ENCODE measurements at places on chromosomes 2 and 18. TPM values are rescaled to one million over a fixed set of nuclear protein-coding genes. Genes with fewer than 3 reads are reported as not detected.
A peak's percentile ranks its signal among the peaks of the same experiment; 100 is the strongest.

- no peaks in the 10 kb centered on the region for H3K27me3 ChIP-seq
- no peaks in the 10 kb centered on the region for H3K4me1 ChIP-seq
- no peak overlapping the region for H3K27ac ChIP-seq
- DNase-seq: no peak
- no peak overlapping the region for H3K4me3 ChIP-seq
- H3K36me3 ChIP-seq: no peaks in the 10 kb centered on the region
These were observed 312.2 kb downstream of the SLC4A3 start for GRCh38 chr2:219939647-219940046.

DNA sequence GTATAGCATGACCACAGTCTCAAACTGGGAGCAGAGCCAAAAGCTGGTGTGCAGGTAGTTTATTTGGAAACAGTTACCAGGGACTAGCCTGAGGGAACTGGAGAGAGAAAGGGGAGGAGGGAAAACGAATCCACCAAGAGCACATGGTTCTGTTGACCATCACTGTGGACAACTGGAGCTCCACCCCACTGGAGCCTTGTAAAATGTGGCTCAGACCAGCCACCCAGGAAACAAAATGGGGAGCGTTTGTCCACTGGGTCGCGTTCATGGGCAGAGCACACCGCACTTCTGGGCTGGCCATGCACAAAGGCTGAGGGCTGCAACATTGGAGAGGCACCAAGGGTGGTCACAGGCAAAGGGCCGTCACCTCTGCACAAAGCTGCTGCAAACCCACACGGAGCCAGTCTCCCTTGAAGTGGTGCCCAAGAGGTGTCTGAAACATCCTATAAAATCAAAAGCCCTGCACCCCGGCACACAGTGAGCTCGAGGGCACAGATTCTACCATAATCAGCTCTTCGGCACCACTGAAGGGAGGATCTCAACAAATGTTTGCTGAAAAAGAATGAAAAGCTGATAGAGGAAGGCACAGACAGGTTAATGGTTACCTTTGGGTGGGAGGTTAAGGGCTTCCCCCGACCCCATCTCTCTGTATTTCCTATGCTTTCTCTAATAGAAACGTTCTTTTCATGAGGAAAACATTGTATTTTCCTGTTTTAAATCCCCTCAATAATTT, 192.9 kb downstream of the INHBB start:
- no peak overlapping the region for H3K27ac ChIP-seq
- DNase-seq: no peak
- H3K4me3 ChIP-seq: no peak overlapping the region
- no peaks in the 10 kb centered on the region for H3K27me3 ChIP-seq
- no peaks in the 10 kb centered on the region for H3K4me1 ChIP-seq
- no peaks in the 10 kb centered on the region for H3K36me3 ChIP-seq

DNA sequence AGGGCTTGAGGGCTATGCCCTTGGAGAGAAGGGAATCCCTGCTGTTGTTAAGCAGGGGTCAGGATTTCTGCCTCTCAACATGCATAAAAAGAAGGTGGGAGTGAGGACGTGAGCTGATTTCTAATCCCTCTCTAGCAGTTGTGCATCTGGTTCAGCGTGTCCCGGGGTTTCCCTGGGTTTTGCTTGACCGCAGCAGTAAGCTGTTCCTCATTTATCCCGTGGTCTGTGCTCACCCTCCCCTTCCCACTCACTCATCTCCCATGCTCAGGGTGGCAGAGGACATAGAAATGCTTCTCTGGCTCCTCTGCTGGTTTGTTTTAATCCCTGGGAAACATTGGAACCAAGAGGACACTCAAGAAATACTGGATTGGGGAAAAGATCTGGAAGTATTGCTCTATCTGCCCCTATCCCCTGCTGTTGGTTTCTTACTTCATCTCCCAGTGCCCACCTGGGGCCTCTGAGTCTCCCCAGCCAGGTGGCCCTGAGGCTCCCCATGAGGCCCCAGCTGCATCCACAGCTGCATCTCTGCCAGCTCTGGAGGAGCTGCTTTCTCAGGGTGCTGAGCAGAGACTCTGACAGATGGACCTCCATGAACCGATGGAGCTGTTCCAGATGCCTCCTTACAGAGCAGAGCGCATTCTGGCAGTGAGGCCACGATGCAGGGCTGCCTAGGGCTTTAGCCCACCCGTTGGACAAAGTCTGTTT, 36.1 kb downstream of the TET3 start:
- no peaks in the 10 kb centered on the region for H3K27me3 ChIP-seq
- no peak overlapping the region for H3K4me3 ChIP-seq
- DNase-seq: peak; percentile 47
- H3K36me3 ChIP-seq: no peaks in the 10 kb centered on the region
- peaks cover 26% of the 10 kb centered on the region for H3K4me1 ChIP-seq

- H3K27me3 ChIP-seq: no peaks in the 10 kb centered on the region
- no peak overlapping the region for H3K27ac ChIP-seq
- H3K4me3 ChIP-seq: no peak overlapping the region
These were observed 12.0 kb downstream of the SERPINE2 start for GRCh38 chr2:224027070-224027469.

DNA sequence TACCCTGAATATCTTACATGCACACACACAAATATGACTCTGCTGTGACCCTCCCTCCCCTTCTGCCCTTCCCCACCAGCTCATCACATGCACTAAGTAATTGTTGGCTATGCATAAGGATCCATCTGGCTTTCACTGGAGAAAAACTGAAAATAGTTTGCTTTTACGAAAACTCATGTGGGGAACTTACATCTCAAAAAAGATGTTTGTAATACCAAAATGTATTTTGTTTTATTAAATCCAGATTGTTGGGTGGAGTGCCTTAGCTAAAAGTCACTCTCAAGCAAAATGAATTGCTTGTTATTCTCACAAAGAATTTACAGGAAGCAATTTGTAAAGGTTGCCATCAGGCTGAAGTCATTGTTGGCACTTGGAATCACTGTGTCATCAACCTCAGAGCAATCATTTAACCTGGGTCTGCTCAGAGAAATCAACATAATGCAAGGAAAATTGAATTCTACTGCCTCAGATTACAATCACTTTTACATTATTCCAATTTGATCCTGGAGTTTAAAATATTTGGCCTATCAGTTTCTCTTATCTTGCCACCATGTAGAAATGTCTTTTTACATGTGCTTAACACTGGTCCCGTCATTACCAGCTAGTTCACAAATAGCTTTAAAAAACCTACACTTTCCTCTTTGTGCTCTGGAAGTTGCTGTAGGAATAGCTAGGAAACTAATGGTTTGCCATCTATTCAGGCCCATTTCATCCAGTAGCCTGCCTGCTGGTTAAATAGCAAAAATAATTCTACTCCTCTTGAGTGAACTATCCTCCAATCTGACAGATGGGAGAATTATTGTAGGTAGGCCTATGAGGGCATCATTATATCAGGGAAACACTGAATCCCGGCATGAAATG, 90.3 kb upstream of the TMEM17 start:
- peaks cover 4% of the 10 kb centered on the region for H3K4me1 ChIP-seq
- no peak overlapping the region for H3K27ac ChIP-seq
- no peaks in the 10 kb centered on the region for H3K27me3 ChIP-seq
- no peaks in the 10 kb centered on the region for H3K36me3 ChIP-seq

DNA sequence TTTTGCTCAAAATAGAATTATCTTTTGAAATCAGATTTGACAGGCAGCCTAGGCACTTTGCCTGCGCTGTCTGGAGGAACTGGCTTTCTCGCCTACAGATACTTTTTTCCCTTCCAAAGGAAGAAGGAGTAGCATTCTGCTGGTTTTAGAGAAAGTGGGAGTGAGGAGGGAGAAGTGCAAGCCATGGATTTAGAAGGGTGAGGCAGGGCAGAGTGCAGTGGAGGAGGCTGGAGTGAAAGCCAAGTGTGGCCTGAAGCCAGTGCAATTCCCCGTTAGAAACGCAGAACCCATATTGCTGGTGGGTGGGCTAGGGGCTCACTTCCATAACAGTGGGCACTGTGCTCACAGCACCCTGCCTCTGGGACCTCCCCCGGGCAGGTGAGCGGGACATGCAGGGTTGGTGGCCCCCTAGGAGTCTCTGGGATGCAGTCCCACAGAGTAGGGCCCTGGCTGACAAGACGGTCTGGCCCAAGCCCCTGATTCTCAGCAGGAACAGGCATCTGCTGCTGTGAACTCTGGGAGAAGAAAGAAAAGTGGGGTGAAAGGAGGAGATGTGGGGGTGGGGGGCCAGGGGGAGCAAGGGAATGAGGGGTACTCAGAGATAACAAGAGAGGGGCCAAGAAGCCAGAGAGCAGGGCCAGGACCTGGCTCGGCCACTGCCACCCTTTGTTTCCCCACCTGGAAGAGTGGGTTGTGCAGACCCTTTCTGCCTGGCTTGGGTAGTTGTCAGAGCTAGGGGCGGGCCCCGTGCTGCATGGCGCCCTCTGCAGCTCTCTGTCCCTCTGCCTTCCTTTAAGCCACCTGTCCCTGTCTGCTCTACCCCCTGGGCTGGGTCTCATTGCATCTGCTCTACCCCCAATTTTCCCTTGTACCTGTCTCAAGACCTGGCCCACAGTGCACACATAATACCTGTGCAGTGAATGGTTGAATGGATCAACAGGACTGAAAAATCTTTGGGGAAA, 273.5 kb upstream of the HS6ST1 start:
- H3K27me3 ChIP-seq: no peaks in the 10 kb centered on the region
- H3K4me3 ChIP-seq: no peak overlapping the region
- no peaks in the 10 kb centered on the region for H3K36me3 ChIP-seq
- H3K4me1 ChIP-seq: no peaks in the 10 kb centered on the region
- DNase-seq: no peak

GRCh38 chr18:44229693-44230108, 451.0 kb upstream of the SETBP1 start:
- no peaks in the 10 kb centered on the region for H3K4me1 ChIP-seq
- H3K27ac ChIP-seq: no peak overlapping the region
- H3K36me3 ChIP-seq: no peaks in the 10 kb centered on the region
- no peak overlapping the region for H3K4me3 ChIP-seq
- no peak for DNase-seq

GRCh38 chr2:134919341-134920210, 954 bp downstream of the CCNT2 start:
- no peaks in the 10 kb centered on the region for H3K36me3 ChIP-seq
- peak overlapping the region; percentile 89 for H3K4me3 ChIP-seq
- DNase-seq: no peak
- no peaks in the 10 kb centered on the region for H3K27me3 ChIP-seq
- H3K27ac ChIP-seq: peak overlapping the region; percentile 94
- peaks cover 31% of the 10 kb centered on the region for H3K4me1 ChIP-seq

GRCh38 chr2:100437751-100438150, 20.3 kb upstream of the CHST10 start:
- no peak overlapping the region for H3K27ac ChIP-seq
- no peaks in the 10 kb centered on the region for H3K27me3 ChIP-seq
- H3K4me1 ChIP-seq: no peaks in the 10 kb centered on the region
- no peak overlapping the region for H3K4me3 ChIP-seq

DNA sequence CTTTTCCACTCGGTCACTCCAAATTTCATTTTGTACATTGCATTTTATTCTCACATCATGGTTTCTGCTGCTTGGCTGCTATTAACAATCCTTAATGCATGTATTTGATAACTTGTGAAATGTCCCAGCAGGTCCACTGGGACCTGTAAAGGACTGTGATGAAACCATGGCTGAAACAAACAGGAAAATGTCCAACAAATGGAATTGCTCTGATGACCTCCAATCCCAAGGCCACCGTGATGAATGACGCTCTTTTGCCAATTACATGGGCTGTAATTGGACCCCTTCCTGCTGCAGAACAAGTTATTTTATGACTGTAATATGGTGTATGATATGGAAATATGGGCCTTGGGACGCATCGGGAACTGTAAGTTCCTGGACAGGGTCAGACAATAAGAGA, 224.2 kb upstream of the CXCR4 start:
- H3K4me3 ChIP-seq: no peak overlapping the region
- no peaks in the 10 kb centered on the region for H3K27me3 ChIP-seq
- H3K4me1 ChIP-seq: no peaks in the 10 kb centered on the region
- DNase-seq: no peak
- H3K27ac ChIP-seq: no peak overlapping the region

- no peak for DNase-seq
- H3K4me3 ChIP-seq: no peak overlapping the region
- H3K27ac ChIP-seq: no peak overlapping the region
- H3K4me1 ChIP-seq: no peaks in the 10 kb centered on the region
- no peaks in the 10 kb centered on the region for H3K36me3 ChIP-seq
- H3K27me3 ChIP-seq: no peaks in the 10 kb centered on the region
These were observed 76.9 kb upstream of the GCFC2 start for GRCh38 chr2:75787532-75788132.

- DNase-seq: peak; percentile 21
- H3K4me3 ChIP-seq: peak overlapping the region; percentile 50
- peaks cover 16% of the 10 kb centered on the region for H3K4me1 ChIP-seq
- H3K27me3 ChIP-seq: peaks cover 1% of the 10 kb centered on the region
- no peaks in the 10 kb centered on the region for H3K36me3 ChIP-seq
These were observed 644 bp upstream of the QPCT start for GRCh38 chr2:37343537-37344434.

- no peaks in the 10 kb centered on the region for H3K36me3 ChIP-seq
- peaks cover 9% of the 10 kb centered on the region for H3K4me1 ChIP-seq
- H3K27ac ChIP-seq: no peak overlapping the region
- no peak for DNase-seq
- no peak overlapping the region for H3K4me3 ChIP-seq
These were observed 17.7 kb downstream of the CXCR1 start for GRCh38 chr2:218149098-218149497.

DNA sequence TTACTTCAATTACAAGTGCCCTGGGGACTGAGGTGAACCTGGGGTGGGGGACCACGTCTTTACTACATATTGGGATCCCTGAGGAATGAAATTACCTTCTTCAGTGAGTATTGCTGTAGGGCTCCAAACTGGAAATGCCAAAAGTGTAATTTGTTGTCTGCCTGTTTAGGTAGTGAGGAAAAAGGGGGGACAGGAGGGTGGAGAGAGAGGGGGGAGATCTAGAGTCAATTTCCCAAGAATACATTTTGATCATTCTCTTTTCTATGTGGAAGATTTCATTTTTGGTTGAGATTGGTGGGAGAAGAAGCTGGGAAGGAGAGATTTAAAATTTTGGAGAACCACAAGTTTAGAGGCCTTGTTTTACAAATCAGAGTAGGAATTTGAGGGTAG, 101.1 kb downstream of the SPTBN1 start:
- peak overlapping the region; percentile 62 for H3K4me3 ChIP-seq
- peak overlapping the region; percentile 92 for H3K27ac ChIP-seq
- no peak for DNase-seq
- H3K27me3 ChIP-seq: no peaks in the 10 kb centered on the region
- peaks cover 20% of the 10 kb centered on the region for H3K4me1 ChIP-seq
- no peaks in the 10 kb centered on the region for H3K36me3 ChIP-seq

GRCh38 chr2:85950743-85951142, 62.0 kb upstream of the ST3GAL5 start:
- no peaks in the 10 kb centered on the region for H3K4me1 ChIP-seq
- no peaks in the 10 kb centered on the region for H3K36me3 ChIP-seq

GRCh38 chr2:212711856-212712255, 173.3 kb upstream of the ERBB4 start:
- H3K27ac ChIP-seq: no peak overlapping the region
- no peak for DNase-seq
- H3K4me1 ChIP-seq: no peaks in the 10 kb centered on the region

GRCh38 chr18:50949185-50949584, 18.7 kb upstream of the ELAC1 start:
- H3K4me3 ChIP-seq: no peak overlapping the region
- no peak for DNase-seq
- H3K4me1 ChIP-seq: no peaks in the 10 kb centered on the region
- H3K27me3 ChIP-seq: no peaks in the 10 kb centered on the region

The GKN1 gene
- total RNA-seq: not detected

The NEU2 gene
- total RNA-seq: not detected

The CNDP1 gene
- 0.57 TPM for total RNA-seq

The MRPS9 gene
- total RNA-seq: 19.8 TPM

The VWA3B gene
- not detected for total RNA-seq

The RMND5A gene
- 32.2 TPM for total RNA-seq

The SLC4A1AP gene
- 25.6 TPM for total RNA-seq

The ASXL3 gene
- total RNA-seq: 0.02 TPM

The EML6 gene
- 47.2 TPM for total RNA-seq

The GTF2A1L gene
- total RNA-seq: not detected

The ANAPC1 gene
- total RNA-seq: 69.3 TPM

The CNNM4 gene
- total RNA-seq: 25.6 TPM

The CHRNG gene
- total RNA-seq: not detected
